ENCODE measurements at places on chromosomes 2 and 18.

DNA sequence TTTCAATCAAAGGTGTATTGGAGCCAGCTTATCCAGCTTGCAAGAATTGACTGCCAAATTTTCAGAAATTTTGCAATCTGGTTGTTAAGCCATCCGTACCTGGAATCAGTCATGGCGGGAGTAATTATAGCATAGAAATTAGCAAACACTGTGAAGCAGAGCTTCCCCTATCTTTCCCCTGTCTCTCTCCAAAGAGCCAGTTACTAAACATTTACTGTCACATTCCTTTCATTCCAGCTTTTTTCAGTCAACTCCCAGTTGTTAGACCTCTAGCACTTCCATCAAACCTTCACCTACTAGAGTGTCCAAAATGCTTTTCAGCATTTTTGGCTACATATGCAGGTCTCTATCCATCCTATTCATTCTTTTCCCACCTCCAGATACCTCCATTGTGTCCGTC lies 137.4 kb downstream of the MC4R start:
- no peak for DNase-seq

DNA sequence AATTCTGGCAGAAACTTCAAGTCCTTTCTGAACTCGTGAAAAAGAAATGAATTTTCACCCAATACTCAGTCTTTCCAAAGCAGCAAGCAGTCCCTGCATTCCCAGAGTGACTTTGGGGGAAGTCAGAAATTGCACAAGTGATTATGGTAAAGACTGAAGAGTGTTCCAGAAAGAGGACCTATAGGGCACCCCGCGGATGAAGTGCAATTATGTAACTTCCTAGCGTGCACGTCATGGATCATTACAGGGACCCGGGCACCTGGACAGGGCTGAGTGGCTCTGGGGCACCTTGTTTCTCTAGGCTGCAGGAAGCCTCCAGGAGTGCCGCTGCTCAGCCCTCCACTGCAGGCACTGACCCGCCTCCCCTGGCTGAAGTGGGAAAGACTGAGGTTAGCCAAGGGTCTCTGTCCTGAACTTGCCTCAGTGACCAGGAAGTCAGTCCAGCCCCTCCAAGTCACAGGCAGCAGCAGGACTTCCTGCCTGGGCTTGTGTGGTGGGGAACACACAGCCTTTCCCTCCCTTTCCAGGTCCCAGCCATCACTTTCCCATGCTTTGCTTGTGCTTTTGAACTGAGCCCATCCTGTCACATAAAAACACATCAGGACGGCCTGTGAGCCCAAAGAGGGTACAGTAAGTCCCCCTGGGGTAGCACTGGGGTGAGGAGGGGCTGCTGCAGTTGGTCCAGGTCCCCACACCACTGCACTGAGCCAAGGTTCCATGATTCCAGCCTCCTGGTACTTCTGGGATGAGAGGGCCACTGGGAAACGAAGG lies 19.8 kb downstream of the TMEM185B start:
- peak; percentile 28 for DNase-seq

GRCh38 chr2:24238158-24238557 lies 63.3 kb downstream of the FAM228A start:
- DNase-seq: no peak

- DNase-seq: no peak
These were observed 49.6 kb downstream of the GALNT14 start for GRCh38 chr2:31088504-31089195.

- DNase-seq: no peak
These were observed 18.8 kb downstream of the RELCH start for GRCh38 chr18:62205824-62206223.

DNA sequence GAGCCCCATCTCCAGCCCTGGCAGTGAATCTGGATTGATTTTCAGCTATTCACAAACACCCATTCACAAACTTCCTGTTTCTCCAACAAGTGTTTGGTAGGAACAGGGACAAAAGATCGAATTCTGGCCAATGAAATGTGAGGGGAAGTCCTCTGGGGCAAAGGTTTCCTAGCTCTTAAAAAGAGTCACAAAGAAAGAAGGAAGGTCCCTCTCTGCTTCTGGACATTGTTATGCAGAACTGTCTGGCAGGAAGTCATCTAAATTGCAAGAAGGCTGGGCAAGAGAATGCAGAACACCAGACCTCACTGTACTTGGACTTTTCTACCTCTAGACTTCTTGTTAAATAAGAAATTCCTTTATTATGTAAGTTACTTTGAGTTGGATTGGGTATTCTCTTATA lies 137.3 kb downstream of the CCDC148 start:
- DNase-seq: no peak

GRCh38 chr2:213627054-213627710 lies 342.9 kb downstream of the SPAG16 start:
- DNase-seq: no peak

- DNase-seq: no peak
These were observed 33.2 kb upstream of the FOSL2 start for GRCh38 chr2:28359222-28360057.

- no peak for DNase-seq
These were observed 22.0 kb downstream of the MXD1 start for GRCh38 chr2:69936906-69937305.

- no peak for DNase-seq
These were observed 28.7 kb upstream of the GALNT14 start for GRCh38 chr2:31166925-31167324.

GRCh38 chr2:85843543-85843942 lies 45.2 kb downstream of the ST3GAL5 start:
- DNase-seq: no peak

DNA sequence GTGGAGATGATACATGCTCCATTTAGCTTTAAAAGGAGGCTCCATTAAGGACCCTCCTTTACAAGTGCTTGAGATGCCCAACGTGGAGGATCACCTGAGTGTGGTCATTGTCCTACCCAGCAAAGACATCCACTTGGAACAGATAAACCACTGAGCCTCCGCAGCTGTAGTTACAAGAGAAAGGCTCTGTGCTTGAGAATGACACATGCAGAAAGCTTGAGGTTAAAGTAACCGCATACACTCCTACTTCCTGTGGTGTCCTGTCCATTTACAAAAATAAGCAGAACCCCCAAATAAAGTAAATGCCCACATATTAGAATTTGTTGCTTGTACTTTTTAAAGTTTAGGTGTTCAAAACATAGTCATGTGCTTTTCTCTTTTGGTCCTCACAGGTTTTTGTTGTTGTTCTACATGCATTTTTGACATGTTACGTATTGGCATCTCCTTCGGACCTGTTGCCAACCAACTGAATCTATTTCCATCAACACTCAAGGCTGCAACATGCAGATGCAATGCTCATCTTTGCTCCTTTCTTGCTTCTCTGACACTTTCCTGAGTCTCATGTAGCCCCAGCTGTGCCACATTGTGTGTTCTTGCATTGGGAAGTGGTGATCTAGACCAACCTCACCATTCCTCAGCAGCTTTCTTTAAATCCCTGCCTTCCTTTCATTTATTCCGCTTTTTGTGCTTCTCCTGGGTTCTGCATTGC lies 56.0 kb downstream of the SERPINB7 start:
- peak; percentile 54 for DNase-seq

- DNase-seq: no peak
These were observed 750.2 kb upstream of the FANCL start for GRCh38 chr2:58991357-58991756.

DNA sequence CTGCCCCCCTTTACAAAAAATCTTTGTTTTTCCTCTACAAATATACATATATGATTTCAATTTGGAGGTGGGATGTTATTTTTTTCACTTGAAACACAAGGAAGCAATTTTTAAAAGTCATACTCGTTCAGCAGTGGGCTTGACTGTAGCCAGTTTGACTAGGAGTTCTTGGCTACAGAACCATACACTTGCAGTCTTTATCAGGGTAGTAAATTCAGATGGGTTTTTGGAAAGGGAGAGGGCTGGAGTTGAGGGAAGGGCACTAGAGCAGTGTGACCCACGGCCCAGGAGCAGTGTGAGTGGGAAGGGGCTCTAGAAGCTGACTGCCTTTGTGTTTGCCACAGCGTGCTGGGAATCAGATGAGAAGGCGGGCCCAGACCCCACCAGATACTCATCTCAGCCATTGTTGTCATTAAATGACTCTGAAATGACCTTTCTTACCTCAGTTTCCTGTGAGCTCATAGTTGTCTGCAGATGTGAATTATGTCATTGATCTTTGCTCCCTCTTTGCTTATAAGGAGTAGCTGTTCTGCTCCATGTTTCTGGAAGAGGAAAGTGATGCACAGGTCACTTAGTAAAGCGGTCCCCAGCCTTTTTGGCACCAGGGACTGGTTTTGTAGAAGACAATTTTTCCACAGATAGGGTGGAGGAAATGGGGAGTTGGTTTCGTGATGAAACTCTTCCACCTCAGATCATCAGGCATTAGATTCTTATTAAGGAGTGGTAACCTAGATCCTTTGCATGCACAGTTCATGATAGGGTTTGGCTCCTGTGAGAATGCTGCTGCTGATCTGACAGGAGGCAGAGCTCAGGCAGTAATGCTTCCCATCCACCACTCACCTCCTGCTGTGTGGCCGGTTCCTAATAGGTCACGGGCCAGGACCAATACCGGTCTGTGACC lies 116.8 kb downstream of the SPTBN1 start:
- DNase-seq: no peak

Data from adipocyte (in vitro differentiated cells).